ENCODE measurements at places on chromosomes 13 and 19. TPM values are rescaled to one million over a fixed set of nuclear protein-coding genes. Genes with fewer than 3 reads are reported as not detected.

DNA sequence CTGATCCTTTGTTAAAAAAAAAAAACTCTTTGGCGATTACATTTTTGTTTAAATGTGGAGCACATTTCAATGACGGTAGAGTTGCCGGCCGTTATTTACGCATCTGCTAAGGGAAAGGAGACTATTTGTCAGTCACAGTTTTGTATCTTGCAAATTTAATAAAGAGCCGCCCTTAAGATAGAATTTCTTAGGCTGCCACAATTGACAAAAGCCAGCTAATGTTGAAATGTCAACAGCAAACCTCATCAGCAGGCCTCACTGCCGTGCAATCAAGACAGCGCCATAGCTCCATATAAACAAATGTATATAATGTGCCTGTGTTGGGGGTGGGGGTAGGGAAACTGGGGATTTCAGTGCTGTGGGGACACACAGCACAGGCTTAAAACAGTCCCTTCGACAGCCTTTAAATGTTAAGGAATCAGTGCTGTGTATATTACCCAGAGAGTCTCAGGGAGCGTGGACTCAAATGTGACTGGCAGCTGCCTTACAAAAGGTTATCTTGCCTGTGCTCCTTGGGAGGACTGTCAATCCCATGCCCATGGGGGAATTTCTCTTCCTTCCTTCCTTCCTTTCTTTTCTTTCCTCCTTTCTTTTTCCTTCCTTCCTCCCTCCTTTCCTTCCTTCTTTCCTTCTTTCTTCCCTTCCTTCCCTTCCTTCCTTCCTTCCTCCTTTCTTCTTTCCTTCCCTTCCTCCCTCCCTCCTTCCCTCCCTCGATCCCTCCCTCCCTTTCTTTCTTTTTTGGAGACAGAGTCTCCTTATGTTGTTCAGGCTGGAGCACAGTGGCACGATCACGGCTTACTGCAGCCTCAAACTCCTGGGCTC lies 108.0 kb downstream of the URI1 start:
- peak; percentile 81 for DNase-seq

Gene PGLYRP1
- total RNA-seq: 1.1 TPM

Gene ZNF761
- total RNA-seq: 7.9 TPM

GRCh38 chr19:55831846-55832245 lies at the start of gene NLRP11:
Gene NLRP11, minus strand, starts transcription at chr19:55831999. Its CDS starts 13,825 bp downstream, at chr19:55818174.
- DNase-seq: no peak

GRCh38 chr19:35895911-35896642 lies 4.3 kb downstream of the NFKBID start:
- DNase-seq: no peak

GRCh38 chr19:35673121-35673804 lies 6.9 kb downstream of the UPK1A start:
- DNase-seq: no peak

Gene LRRC8E
- total RNA-seq: 8.6 TPM

Data from lung (tissue), 17 donors.